ENCODE measurements at places on chromosomes 16 and 17. TPM values are rescaled to one million over a fixed set of nuclear protein-coding genes. Genes with fewer than 3 reads are reported as not detected.

ABCA6 gene
- 14.2 TPM for total RNA-seq

HBA2 gene
- total RNA-seq: not detected

CSF3 gene
- total RNA-seq: 1.7 TPM

MPP2 gene
- total RNA-seq: 0.58 TPM

GPR179 gene
- total RNA-seq: not detected

SLC6A4 gene
- not detected for total RNA-seq

LITAFD gene
- total RNA-seq: not detected

RND2 gene
- total RNA-seq: 0.71 TPM

MAPT gene
- total RNA-seq: under 0.01 TPM

TEX14 gene
- not detected for total RNA-seq

CMTM2 gene
- not detected for total RNA-seq

MAP3K3 gene
- total RNA-seq: 23.7 TPM

CD300LB gene
- total RNA-seq: not detected

GLIS2 gene
- total RNA-seq: 6.7 TPM

ADORA2B gene
- total RNA-seq: 65.2 TPM

CCL1 gene
- not detected for total RNA-seq

USP36 gene
- total RNA-seq: 14.0 TPM

EVI2B gene
- total RNA-seq: 1.7 TPM

CCT6B gene
- 0.89 TPM for total RNA-seq

KRTAP16-1 gene
- not detected for total RNA-seq

LASP1 gene
- total RNA-seq: 359 TPM

SLC5A10 gene
- total RNA-seq: not detected

CLEC10A gene
- not detected for total RNA-seq

FTSJ3 gene
- total RNA-seq: 43.4 TPM

ASGR1 gene
- total RNA-seq: 3.5 TPM

DPEP3 gene
- total RNA-seq: not detected

KRTAP9-4 gene
- total RNA-seq: not detected

KRT20 gene
- not detected for total RNA-seq

OTOP2 gene
- not detected for total RNA-seq

MMP25 gene
- total RNA-seq: not detected

TRPV3 gene
- 0.53 TPM for total RNA-seq

SOST gene
- total RNA-seq: not detected

SUMO2 gene
- 87.7 TPM for total RNA-seq

SSTR5 gene
- total RNA-seq: not detected

PERCC1 gene
- total RNA-seq: not detected

FBXO47 gene
- total RNA-seq: not detected

PLXDC1 gene
- not detected for total RNA-seq

DYNLRB2 gene
- total RNA-seq: not detected

TERB1 gene
- total RNA-seq: not detected

FOXJ1 gene
- not detected for total RNA-seq

CYGB gene
- total RNA-seq: 18.7 TPM

ITPRIPL2 gene
- total RNA-seq: 29.6 TPM

CDRT15 gene
- total RNA-seq: not detected

CCDC200 gene
- total RNA-seq: not detected

MYH2 gene
- total RNA-seq: under 0.01 TPM

SMIM36 gene
- not detected for total RNA-seq

KCNH6 gene
- not detected for total RNA-seq

NDUFB10 gene
- total RNA-seq: 328 TPM

CCL17 gene
- total RNA-seq: not detected

NACA2 gene
- total RNA-seq: not detected

CDRT15L2 gene
- not detected for total RNA-seq

P2RX5 gene
- total RNA-seq: 7.8 TPM

ZFHX3 gene
- 1.2 TPM for total RNA-seq

SLFN11 gene
- total RNA-seq: 65.2 TPM

KRT15 gene
- 13.8 TPM for total RNA-seq

Measured in myometrial cell (primary cell).